ENCODE measurements at places on chromosomes 5 and 9.

DNA sequence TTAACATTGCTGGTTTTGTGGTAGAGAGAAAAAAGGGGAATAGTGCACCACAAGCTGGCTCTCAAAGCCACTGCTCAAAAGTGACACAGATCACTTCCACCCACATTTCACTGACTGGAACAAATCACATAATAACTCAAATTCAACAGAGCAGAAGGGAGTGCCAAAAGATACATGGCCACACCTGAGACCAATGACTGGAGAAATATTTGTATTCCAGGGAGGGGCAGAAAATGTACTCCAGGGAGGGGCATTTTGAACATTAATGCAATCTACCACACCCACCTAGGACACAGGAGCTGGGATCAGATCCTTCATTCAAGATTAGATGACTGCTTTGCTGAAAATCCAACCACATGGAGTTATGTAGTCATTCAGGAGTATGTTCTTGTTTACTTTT is 44.8 kb upstream of the ALDOB start:
- no peak for DNase-seq

GRCh38 chr9:95907794-95908193 is 32.3 kb downstream of the ERCC6L2 start:
- DNase-seq: peak; percentile 5

DNA sequence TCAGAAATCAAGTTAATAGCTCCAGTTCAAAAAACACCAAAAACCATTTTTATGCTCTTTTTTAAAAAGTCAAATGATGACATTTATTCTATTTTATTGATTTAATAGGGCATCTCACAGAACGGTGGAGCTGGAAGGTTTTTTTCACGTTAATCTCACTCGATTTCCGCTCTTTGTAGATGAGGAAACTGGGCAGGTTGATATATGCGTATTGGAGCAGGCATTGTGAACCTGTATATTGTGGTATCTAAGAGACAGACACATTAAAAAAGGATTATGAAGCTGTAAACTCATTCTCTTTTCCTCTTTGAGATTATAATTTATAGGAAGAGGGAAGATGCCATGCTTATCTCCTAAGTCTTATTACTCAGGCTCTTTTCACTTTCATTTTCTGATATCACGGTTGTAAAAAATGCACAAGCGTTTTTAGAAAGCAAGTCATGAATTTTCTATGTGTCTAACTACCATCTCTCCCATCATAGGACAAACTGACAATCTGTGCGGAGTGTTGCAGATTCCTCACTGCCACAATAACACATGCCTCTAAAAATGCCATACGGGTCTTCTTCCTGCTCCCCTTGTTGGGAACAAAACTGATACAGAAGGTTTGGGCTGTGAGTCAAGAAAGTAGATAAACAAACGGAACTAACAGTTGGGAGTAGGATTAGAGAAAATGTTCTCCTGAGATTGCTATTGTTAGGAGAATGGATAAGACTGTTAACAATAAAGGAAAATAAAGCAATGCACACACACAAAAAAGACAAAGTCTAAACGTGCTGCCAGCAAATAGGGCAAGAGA is 1997.7 kb downstream of the MAT2B start:
- no peak for DNase-seq

DNA sequence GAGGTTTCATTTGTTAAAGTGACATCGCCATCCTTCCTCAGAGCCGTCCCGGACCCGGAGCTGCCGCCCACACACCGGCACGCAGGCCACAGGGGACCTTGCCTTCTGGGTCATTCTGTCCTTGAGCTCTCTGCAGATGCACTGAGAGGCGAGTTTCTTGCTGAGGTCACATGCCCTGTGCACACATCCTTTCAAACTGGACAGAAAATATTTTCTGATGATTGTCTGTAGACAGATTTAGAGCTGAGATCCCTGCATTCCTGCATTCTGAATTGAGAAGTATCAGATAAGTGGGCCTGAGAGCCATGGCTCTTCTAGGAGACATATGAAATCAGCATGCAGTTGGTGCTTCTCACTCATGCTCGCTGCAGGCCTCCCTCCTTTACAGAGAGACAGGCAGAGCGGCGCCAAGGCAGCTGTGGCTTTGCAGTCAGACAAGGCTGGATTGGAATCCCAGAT is 25.4 kb downstream of the BOD1 start:
- no peak for DNase-seq

DNA sequence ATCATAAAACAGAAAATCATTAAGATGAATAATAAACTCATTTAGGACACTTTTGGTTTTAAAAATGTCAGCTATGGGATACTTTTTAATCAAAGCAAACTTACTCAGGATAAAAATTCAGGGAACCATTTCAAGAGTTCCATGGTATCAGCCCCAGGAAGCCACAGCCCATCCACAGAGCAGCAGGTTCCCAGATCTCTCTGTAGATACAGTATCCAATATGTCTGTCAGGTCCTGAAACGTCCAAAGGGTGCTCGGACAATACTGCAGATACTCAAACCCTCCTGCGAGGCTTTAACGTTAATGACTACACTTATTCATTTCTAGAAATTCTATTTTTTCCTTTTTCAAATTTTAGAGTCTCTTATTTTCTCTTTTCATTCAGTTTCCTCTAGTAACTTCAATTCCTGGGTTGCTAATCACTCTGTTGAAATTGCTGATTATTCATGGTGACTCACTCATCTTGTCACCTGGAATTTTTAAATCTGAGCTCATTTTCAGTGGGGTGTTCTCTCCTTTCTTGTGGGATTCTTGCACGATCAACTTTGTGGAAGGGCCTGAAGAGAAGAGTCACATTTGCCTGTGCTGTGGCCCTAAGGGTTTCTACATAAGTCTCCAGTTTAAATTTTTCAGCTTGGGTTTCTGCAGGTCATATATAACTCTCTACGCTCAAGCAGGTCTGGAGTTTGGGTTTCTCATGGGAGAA is 435.8 kb downstream of the CTNND2 start:
- no peak for DNase-seq

DNA sequence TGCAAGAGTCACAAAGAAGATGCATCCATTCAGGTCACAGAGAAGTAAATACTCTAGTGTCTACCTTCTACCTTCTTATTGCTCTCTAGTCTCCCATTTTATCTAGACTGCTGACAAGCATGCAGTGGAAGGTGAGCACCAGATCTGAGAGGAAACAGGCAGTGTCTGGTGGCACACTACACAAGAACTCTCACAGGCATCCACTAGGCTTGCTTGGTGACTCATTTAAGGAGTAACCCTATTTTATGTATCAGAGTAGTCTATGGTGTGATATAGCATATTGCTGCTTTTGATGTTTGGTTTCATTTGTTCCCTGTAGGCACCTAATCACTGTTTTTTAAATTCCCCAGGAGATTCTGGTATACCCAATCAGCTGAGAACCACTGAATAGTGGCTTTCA is 1.6 kb upstream of the THBS4 start:
- DNase-seq: no peak

DNA sequence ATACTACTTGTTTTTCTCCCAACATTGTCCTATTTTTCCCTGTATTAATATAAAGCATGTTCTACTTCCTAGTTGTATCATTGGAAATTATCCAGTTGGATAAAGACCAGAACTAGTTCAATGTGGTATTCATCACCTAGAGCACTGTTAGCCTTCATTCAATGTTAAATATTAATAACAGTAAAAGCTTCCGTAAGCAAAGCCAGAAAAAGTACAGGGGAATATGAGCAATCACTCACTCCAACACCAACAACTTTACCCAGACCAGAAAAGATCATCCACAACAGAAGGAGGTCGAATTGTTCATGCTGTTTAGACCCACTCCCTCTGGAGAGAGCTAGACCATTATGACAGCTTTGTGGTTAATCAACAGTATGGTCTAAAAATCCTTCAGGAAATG is 728.4 kb downstream of the MAT2B start:
- no peak for DNase-seq

DNA sequence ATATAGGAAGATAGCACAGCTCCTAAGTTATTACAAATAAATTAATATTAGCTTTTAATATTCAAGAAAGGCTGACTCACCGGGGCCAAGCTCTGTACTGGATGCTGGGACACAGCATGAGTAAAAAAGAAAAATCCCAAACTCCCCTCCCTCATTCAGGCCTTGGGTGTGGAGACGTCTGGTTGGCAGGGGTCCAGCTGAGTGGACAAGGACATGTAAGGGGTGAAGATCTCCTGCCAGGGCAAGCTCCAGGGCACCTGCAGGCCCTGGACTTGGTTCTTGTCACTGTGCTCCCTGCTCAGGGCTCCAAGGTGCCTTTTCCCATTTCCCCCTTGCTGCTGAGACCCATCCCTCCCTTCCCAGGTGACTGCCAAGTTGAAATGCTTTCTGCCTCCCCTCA is 388.5 kb downstream of the ENC1 start:
- no peak for DNase-seq

GRCh38 chr9:16442622-16443021 is 427.8 kb downstream of the BNC2 start:
- no peak for DNase-seq

DNA sequence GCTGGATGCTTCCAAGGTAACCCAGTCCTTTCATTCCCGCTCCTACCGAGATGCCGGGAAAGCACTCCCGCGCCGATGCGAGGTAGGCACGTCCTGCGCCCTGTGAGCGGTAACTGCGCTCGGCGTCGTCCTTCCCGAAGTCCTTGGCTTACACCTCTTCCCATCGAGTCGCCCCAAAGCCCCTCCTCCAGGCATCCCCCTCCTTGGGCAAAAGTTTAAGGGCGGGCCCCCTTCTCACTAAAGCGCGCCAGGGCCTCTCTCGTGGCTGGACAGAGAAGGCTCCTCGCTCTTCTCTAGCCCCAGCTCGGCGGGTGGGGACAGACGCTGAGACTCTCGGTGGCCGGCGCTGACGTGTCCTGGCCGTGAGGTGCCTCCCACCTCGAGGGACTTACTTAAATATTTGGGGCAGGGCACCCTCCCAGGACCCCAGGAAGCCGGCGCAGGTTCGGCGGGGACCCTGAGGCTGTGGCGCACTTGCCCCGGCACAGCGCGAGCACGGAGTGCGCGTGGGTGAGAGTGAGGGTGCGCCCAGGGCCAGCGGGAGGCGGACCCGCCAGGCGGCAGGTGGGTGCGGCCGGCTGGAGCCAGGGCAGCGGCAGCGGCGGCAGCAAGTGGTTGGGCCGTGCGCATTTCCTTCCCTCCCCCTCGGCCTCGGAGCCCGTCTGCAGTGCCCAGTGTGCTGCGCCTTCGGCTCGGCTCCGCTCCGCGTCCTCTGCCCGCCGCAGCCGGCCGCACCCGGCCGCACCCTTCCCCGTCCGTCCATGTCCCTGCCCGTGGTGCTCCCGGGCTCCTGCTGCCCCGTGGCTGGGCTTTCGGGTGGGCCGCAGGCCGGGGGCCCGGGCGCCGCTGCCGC is at the start of gene ENTREP1:
Gene ENTREP1, plus strand, starts transcription at position 667 of the 853 bp plus-strand sequence. Its CDS starts 95 bp downstream, at position 762.
- DNase-seq: no peak

- no peak for DNase-seq
Measured at GRCh38 chr9:12133416-12133815, 559.8 kb upstream of the TYRP1 start.

GRCh38 chr9:89523948-89524347 is 26.0 kb upstream of the SEMA4D start:
- peak; percentile 30 for DNase-seq

DNA sequence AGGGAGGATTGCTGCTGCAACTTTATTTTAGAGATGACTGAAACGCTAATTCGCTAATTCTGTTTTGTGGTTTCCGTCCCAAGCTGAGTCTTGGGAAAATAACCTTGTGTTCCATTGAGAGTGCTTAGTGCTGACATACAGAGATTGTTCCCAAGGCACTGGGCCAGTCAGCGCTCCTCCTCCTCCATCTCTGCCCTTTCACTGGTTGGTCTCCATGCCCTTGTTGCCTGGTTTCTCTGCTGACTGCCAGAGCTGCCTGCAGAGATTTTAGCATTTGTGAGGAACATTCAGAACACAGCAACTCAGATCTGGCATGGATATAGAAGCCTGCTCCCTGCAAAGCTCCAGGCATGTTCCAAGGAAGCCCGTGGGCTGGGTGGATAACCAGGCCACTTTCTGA is 126.0 kb upstream of the IRX2 start:
- no peak for DNase-seq

DNA sequence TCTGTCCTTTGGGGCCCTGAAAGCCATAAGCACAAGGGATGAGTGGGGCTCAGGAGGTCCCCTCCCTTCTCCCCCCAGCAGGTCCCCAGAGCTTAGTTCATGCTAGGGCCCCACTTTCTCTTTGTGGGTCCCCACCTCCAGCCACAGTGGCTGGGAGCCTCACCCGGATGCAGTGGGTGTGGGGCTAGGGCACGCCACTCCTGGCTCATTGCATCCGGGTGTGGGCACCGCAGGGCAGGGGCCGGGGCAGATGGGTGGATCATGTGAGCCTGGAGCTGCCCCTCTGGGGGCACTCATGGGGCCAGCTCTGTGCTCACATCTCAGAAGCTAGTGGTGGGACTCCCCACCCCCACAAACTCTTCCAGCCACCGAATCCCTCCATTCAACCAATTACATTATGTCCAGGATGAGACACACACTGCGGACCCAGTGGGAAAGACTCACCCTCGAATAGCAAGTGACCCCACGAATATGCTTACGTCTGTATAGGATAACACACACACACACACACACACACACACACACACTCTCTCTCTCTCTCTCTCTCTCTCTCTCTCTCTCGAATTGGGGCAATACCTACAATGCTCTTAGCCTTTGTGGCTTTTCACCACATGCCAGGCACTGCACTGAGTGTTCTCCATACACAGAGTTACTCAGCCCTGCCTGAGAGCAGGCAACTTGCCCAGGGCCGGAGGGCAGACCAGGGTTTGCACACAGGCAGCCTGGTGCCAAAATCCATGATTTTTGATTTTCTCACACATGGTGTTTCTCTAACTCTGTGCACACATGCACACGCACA is 16.8 kb upstream of the PHYKPL start:
- DNase-seq: no peak

- no peak for DNase-seq
Measured at GRCh38 chr5:77546-77945, 14.4 kb upstream of the PLEKHG4B start.

- no peak for DNase-seq
Measured at GRCh38 chr5:39432696-39433530, 8.1 kb upstream of the DAB2 start.

DNA sequence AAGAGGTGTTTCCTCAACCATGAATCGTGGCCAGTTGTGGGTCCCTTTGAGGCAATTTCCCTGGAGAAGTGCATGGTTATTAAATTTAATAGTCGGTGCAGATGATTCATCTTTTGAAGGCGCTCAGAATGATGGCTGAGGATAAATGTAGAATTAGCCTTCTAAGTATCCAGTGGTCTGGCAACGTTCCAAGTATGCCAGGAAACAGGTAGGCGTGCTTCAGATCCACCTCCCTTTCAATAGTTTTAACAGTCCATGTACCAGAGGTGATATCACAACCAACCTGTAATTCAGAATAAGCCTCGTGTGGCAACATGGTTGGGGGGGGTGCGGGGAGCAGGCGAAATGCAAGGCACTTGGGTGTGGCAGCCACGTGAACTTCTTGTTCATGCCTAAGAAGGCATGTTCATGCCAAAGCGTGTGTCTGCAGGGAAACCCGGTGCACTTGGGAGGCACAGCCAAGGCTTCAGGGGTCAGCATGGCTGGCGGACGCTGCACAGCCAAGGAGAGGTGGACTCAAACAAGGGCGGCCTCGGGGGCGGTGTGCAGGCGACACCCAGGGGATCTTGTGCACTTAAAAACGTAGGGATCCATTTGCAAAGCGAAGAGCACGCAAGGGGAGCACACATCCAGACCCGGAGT is 5.2 kb upstream of the NKD2 start:
- no peak for DNase-seq

Data from T-helper 1 cell (primary cell).